ENCODE measurements at places on chromosomes 11 and 22. TPM values are rescaled to one million over a fixed set of nuclear protein-coding genes. Genes with fewer than 3 reads are reported as not detected.

DNA sequence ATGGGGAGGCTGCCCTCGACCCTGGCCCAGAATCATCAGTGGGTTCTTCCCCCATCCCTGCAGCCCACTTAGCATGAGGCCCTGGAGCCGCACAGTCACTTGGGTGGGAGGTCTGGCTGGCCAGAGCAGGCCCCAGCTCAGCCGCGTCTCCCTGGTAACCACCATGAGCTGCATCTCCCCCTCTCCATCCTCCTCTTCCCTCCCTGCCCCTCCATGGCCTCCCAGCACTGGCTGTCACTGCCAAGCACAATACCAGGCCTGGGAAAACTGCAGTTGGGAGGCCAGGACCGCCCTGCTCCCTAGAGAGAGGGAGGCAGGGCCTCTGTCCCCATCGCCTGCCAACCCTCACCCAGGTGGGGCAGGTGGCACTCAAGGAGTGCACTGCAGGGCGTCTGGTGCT is 8.0 kb downstream of the CSDC2 start:
- DNase-seq = no peak

Gene LRRC10B
- total RNA-seq = not detected

- no peak for DNase-seq
These were observed 4.6 kb downstream of the CTSF start for GRCh38 chr11:66563832-66564231.

DNA sequence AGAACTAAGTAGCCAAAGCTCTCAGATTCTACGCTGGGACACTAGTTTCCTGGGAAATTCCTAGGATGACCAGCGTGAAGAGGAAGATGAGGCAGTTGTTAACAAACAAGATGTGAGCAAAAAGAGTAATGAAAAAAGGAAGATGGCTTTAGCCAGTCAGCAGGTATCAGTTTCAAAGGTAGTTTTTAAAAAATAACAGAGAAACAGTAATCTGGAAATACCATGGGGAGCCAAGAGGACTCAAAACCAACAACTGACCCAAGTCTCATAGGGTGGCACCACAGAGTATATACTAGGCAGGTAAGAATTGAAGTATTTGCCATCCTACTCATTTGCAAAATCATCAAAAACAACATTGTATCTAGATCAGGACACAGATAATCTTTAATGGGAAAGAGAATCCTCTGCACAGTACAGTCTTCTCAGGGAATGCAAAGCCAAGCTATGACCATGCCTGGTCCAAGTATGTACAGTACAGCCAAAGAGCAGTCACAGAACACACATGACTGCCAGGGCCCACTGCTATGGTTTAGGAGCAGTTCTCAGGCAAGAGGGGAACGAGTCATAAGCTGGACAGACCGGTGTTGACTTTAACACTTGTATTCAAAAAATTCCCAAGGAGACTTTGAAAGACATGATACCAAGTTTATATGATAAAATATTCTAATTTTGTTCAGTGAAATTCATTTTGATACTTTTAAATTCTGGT is 20.6 kb downstream of the MSANTD4 start:
- DNase-seq = no peak

Gene CCDC116
- 0.53 TPM for total RNA-seq

- no peak for DNase-seq
These were observed 44.9 kb downstream of the MACROD1 start for GRCh38 chr11:64120951-64121569.

Gene INSC
- not detected for total RNA-seq

All from endothelial cell of umbilical vein (primary cell).